ENCODE measurements at places on chromosomes 13 and 19.

DNA sequence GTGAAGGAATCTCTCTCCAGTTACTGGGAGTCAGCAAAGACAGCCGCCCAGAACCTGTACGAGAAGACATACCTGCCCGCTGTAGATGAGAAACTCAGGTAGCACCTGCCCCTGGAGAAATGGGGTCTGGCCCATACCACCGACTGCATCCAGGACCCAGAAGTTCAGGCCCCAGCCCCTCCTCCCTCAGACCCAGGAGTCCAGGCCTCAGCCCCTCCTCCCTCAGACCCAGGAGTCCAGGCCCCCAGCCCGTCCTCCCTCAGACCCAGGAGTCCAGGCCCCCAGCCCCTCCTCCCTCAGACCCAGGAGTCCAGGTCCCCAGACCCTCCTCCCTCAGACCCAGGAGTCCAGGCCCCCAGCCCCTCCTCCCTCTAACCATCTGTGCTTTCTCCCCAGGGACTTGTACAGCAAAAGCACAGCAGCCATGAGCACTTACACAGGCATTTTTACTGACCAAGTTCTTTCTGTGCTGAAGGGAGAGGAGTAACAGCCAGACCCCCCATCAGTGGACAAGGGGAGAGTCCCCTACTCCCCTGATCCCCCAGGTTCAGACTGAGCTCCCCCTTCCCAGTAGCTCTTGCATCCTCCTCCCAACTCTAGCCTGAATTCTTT is 3.0 kb downstream of the APOC2 start:
- DNase-seq, result no peak

GRCh38 chr13:87820241-87820640 is 149.1 kb downstream of the SLITRK5 start:
- no peak for DNase-seq

- DNase-seq, result no peak
These were observed 44.0 kb downstream of the PCDH17 start for GRCh38 chr13:57675526-57675925.

DNA sequence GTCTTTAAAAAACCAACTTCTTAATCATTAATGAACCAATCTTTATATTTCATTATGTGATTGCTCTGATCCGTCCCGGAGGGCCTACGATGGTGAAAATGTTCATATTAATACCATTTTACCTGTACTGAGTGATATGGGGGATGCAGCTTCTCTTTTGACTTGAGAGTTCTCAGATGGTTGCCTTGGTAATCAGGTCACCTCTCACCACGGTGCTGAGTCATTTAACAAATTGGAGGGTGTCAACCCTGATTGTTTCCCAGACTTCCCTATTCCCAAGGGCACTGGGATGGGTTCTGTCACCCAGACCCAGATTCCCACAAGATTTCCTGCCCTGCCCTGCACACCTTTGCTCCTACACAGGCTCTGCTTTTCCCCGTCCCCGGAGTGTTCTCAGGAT is 128.5 kb upstream of the TMTC4 start:
- DNase-seq, result no peak

DNA sequence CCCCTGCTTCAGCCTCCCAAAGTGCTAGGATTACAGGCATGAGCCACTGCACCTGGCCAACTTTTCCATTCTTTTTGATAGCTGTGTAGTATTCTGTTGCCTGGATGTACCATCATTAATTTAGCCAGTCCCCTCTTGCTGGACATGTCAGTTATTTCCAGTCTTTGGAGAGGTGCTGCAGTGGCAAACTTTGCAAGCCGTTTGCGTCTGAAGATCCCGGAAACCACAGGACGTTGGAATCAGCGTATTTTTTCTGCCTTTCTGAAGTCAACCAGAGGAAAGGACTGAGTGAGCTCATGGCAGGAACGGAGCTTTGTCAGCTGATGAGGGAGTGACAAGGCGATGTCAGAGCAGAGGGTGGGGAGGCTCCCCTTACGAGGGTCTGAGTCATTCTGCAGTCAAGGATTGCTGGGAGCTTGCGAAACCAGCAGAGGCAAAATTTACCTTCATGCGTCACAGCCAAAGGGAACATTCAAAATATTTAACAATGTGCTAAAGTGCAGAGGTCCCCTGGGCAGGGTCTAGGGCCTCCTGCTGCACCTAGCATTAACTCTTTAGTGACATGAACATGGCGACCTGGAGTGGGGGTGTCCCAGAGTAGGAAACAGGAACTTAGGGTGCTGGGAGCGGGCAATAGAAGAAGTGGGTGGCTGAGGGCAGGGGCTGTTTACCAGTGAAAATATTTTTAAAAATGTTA is 5.6 kb downstream of the C5AR1 start:
- peak; percentile 84 for DNase-seq

- no peak for DNase-seq
These were observed 7.4 kb downstream of the MPND start for GRCh38 chr19:4350726-4351125.

DNA sequence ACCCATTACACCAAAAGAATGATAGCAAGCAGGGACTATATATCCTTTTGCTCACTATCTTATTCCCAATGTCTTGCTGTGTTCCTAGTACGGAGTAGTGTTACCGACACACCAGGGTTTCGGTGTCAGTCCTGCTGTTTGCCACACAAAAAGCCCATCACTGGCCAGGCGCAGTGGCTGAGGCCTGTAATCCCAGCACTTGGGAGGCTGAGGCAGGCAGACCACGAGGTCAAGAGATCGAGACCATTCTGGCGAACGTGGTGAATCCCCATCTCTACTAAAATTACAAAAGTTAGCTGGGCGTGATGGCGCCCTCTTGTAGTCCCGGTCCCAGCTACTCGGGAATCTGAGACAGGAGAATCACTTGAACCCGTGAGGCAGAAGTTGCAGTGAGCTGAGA is 1467.3 kb upstream of the MIR17HG start:
- no peak for DNase-seq

GRCh38 chr13:24215732-24216131 is 55.2 kb downstream of the SPATA13 start:
- DNase-seq, result no peak

GRCh38 chr13:106377931-106378662 is 157.4 kb downstream of the EFNB2 start:
- DNase-seq, result no peak

GRCh38 chr19:1094978-1095701 is at the start of gene POLR2E:
Gene POLR2E, minus strand, starts transcription at chr19:1095375. Its CDS starts 60 bp downstream, at chr19:1095315.
- DNase-seq, result no peak

- DNase-seq, result peak; percentile 24
These were observed 767 bp upstream of the GADD45B start for GRCh38 chr19:2475018-2475701.

- DNase-seq, result no peak
These were observed 65.1 kb downstream of the TM9SF2 start for GRCh38 chr13:99566125-99567083.

DNA sequence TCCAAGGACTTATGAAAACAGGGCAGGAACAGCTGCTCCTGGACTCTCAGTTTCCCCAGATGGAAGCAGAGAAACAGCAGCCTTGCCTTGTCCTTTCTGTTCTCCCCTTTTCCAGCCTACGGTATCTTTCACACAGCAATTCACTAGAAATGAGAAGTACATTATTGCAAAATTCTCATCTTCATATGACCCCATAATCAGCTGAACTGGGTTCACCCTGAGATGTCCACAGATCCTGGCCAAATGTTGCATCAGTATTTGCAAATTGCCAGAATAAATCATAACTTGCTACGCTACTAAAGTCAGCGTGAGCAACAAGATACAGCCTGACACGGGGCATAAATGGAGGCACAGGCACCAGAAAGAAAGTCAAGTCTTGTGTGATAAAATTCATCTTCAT is 16.1 kb downstream of the VSTM1 start:
- DNase-seq, result no peak

DNA sequence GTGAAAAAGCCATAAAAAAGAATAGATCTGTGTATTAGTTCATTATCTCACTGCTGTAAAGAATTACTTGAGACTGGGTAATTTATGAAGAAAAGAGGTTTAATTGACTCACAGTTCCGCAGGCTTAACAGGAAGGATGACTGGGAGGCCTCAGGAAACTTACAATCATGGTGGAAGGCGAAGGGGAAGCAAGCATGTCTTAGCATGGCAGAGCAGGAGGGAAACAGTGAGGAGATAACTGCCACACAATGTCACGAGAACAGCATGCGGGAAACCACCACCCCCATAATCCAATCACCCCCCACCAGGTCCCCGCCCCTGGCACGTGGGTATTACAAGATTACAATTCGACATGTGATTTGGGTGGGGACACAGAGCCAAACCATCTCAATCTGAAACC is 39.1 kb upstream of the EEF1AKMT1 start:
- no peak for DNase-seq

GRCh38 chr13:112442483-112443090 is 66.4 kb downstream of the SPACA7 start:
- no peak for DNase-seq

DNA sequence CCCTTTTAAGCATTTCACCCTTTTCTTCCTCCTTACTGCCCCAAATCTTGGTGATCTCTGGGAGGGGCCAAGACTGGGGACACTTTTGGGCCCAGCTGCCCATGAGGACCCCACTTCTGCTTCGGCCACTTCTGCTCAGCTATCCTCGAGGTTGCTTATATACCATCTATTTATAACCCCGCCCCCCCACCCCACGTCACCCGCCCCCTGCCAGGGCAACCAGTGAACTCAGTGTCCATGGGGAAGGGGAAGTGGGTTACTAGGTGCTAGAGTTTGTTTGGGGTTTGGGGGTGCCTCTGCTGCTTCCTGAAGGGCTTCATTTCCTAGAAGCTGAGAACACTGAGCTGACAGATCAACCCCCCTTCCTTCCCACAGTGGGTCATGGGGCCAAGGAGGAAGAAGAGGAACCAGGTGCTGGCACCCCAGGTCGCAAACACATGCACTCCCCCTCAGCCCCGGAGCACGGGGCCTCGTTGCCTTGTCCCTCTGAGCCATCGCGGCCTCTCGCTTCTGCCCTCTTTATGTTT is 6.1 kb upstream of the ADGRE5 start:
- peak; percentile 53 for DNase-seq

GRCh38 chr13:59787679-59788078 is 376.0 kb downstream of the DIAPH3 start:
- no peak for DNase-seq

GRCh38 chr13:25585000-25585399 is 213.2 kb downstream of the ATP8A2 start:
- DNase-seq, result no peak

DNA sequence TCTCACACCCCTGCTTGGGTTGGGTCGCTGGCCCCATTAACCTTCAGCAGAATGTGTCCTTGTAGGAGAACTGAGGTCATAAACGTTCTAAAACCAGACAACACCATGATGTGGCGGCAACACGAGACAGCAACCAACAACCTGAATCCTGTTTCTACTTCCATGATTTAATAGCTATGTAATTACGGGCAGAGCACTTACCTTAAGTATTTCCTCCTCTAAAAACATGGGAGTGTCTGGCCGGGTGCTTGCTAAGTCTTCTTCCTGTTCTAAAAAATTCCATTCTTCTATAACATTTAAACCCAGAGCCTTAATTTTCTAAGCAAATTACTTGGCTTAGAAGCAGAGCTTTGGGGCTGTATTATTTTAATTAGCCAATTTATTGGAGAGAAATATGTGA is 33.5 kb upstream of the IRS2 start:
- no peak for DNase-seq

DNA sequence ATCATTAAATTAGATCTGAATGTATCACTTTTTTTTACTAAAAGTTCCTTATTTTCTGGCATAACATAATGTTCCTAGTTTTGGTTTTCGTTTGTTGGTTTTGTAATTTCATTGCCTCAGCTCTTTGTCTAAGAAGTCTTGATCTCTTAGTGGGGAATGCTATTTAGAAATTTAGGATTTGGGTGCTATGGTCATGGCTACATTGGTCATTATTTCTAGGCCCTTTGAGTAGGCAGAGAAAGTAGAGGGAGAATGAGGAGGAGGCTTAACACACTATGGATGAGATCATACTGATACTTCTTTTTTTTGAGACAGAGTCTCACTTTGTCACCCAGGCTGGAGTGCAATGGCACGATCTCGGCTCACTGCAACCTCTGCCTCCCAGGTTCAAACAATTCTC is 41.8 kb downstream of the PIBF1 start:
- DNase-seq, result no peak

DNA sequence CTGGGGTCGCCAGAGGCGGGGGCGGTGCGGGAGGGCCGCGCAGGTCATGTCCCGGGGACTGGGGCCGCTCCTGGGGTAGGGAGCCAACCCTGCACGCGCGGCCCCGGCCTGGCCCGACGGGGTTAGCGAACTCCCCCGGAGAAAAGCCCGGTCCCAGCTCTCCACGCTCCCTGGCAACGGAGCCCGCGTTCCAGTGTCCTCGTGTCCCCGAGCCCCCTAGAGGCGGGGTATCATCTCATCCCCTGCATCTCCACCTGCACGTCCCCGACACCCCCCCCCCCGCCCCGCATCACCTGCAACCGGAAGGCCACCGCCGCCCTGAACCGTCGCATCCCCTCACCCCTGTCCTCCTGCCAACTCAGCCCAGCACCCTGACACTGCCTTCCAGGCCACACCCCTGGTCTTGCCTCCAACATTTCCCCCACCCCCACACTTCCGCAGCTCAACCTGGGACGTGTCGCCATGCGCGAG is 2.7 kb downstream of the WDR88 start:
- no peak for DNase-seq

DNA sequence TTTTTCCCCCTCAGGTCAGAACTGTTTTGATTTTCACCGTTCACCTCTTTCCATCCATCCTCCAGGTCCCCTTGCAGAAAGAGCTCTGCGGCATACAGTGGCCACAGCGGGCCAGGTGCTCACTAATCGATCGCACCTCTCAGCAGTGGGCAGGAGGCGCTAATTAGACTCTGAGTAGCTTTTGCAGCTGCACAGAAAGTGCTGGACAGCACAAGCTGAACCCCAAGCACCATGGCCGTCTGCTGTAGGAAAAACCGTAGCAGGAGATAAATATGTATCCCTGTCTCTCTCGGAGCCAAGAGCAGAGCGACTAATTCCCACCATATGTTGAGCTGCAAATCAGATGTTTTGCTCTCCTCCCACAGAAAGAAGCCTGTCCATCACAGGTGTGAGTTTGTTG is 54.4 kb downstream of the PEX11G start:
- no peak for DNase-seq

DNA sequence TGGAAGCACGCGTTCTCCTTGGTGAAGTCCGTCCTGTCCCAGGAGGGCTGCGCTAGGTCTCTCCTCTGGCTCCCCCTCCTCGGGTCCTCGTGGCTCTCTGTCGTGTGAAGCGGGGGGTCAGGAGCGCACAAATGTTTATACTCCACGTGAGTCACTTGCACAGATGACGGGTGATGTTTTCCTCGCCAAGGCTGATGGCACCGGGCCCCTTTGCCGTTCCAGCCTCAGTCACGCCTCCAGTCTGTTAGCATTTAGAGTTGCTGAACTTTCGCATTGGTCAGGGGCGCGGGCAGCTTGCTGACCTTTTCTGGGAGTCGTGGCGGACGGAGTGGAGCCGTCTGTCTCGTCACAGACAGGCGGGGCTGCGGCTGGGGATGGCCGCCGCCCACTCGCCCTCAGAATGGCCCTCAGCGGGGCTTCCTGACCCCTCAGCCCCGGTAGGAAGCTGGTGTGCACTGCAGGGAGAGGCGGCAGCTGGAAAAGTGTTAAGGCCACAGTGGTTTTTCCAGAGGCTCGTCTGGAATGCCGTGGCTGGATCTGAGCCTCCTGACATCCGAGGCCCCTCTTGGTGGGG is 13.7 kb downstream of the KLHL26 start:
- DNase-seq, result no peak

Measured in SIG-M5 (cell line).